ENCODE measurements at places on chromosomes 13 and 19.

DNA sequence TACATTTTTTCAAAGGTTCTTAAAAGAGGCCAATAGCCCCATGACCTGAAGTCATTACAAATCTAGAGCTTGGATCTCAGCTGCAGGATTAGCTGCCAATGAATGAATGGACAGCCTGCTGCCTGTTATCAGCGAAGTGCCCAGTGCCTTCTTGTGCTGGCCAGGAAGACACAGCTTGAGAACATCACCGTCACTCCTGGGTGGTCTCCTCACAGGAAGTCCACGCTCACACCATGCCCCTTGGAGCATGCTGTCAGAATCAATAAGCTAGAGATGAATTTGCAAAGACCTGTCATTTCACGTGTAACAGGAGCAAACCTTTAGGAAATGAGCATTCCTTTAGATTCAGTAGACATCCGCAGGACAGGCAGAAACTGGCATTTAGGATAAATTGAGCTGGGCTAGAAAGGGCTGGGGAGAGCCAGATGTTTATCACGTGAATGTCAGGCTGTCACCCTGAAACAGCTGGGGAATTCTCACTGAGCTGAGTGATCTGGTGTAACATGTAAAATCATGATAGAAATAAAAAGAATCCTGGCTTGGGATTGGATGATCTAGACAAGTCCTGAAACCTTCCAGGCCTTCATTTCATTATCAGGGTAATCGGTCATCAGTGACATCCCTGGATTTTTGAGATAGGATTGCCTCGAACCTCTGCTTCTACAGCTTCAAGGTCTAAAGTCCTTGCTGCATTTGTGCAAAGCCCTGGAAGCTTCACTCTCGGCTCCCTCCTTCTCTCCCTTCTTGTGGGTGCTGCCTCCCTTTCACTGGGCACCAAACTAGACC is 49.9 kb upstream of the MEDAG start:
- no peaks in the 10 kb centered on the region for H3K36me3 ChIP-seq
- no peak for DNase-seq
- peaks cover 4% of the 10 kb centered on the region for H3K27me3 ChIP-seq

- peaks cover 8% of the 10 kb centered on the region for H3K27me3 ChIP-seq
- no peak overlapping the region for H3K27ac ChIP-seq
- DNase-seq, result no peak
- H3K4me3 ChIP-seq, result no peak overlapping the region
- H3K4me1 ChIP-seq, result no peaks in the 10 kb centered on the region
- no peaks in the 10 kb centered on the region for H3K36me3 ChIP-seq
Measured at GRCh38 chr13:43307921-43308433, 284.6 kb downstream of the DNAJC15 start.

GRCh38 chr13:107111248-107111647 is 543.3 kb upstream of the ARGLU1 start:
- no peak overlapping the region for H3K27ac ChIP-seq
- DNase-seq, result no peak
- no peaks in the 10 kb centered on the region for H3K4me1 ChIP-seq
- H3K27me3 ChIP-seq, result no peaks in the 10 kb centered on the region

GRCh38 chr13:36354842-36355623 is 8.8 kb upstream of the SPART start:
- no peak overlapping the region for H3K27ac ChIP-seq
- peaks cover 2% of the 10 kb centered on the region for H3K27me3 ChIP-seq
- H3K36me3 ChIP-seq, result no peaks in the 10 kb centered on the region
- H3K4me1 ChIP-seq, result no peaks in the 10 kb centered on the region
- DNase-seq, result no peak

- no peak for DNase-seq
- peaks cover 4% of the 10 kb centered on the region for H3K27me3 ChIP-seq
- no peaks in the 10 kb centered on the region for H3K4me1 ChIP-seq
- no peaks in the 10 kb centered on the region for H3K36me3 ChIP-seq
- no peak overlapping the region for H3K27ac ChIP-seq
Measured at GRCh38 chr13:97194479-97194878, 27.7 kb upstream of the MBNL2 start.

DNA sequence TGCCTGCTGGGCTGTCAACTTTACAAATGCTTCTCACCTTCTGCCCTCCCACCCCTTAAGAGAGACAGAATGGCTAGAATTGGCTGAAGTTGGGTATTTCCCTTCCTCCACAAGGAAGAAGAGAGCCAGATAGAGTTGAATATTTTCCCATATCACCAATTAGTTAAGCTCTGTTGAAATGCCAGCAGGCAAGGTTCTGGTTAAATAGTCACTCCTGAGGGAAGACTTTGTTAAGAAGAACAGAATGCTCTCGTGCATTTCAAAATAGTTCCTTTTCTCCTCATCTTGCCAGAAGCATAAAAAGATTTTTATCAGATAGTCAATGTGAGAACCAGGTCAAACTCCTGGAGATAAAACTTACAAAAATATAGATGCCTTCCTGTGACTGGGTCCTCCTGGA is 2857.0 kb upstream of the PCDH20 start:
- no peak overlapping the region for H3K4me3 ChIP-seq
- H3K27me3 ChIP-seq, result no peaks in the 10 kb centered on the region
- no peaks in the 10 kb centered on the region for H3K4me1 ChIP-seq
- DNase-seq, result no peak
- H3K27ac ChIP-seq, result no peak overlapping the region

- peaks cover 2% of the 10 kb centered on the region for H3K27me3 ChIP-seq
- peak overlapping the region; percentile 94 for H3K4me3 ChIP-seq
- no peak for DNase-seq
- H3K36me3 ChIP-seq, result peaks cover 5% of the 10 kb centered on the region
Measured at GRCh38 chr13:51801631-51802099, 2.3 kb downstream of the DHRS12 start.

GRCh38 chr13:99471221-99472121 is 29.8 kb upstream of the TM9SF2 start:
- H3K27ac ChIP-seq, result no peak overlapping the region
- H3K27me3 ChIP-seq, result peaks cover 2% of the 10 kb centered on the region
- no peaks in the 10 kb centered on the region for H3K36me3 ChIP-seq
- no peak overlapping the region for H3K4me3 ChIP-seq
- DNase-seq, result no peak
- H3K4me1 ChIP-seq, result peaks cover 4% of the 10 kb centered on the region

DNA sequence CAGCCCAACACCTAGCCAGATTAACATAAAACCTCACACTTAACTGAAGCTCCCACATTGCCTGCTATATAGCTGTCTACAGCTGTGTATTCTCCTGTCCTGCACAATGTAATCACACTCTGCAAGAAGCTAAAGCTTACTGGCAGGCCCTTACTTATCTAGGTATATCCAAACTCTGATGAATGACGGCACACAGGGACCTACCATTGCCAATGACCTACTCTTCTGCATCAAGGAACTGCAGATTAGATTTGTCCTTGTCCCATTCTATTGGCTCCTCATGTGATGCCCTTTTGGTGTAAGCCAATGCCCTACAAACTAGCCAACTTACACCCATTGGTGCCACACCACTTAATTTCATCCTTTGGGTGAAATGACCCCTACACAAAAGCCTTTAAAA is 26.4 kb downstream of the ZNF45 start:
- DNase-seq, result no peak
- peaks cover 31% of the 10 kb centered on the region for H3K36me3 ChIP-seq
- no peaks in the 10 kb centered on the region for H3K27me3 ChIP-seq
- no peaks in the 10 kb centered on the region for H3K4me1 ChIP-seq

DNA sequence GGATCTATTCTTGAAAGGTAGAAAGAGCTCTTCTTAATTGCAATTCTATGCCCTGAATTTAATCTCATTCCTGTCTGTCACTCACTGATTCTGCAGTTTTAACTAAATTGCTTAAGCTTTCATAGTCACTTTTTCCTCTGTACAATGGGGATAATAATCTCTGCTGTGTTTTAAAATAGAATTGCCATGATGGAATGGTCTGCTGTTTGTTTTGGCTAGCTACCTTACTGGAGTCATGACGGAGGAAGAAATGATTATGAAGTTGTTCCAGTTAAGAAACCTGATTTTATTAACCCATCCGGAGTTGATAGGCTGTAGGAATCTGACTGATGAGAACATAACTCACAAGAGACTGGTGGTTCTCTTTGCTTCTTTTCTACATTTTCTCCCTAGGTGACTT is 54.9 kb upstream of the ITM2B start:
- no peak overlapping the region for H3K4me3 ChIP-seq
- no peak for DNase-seq
- H3K36me3 ChIP-seq, result no peaks in the 10 kb centered on the region
- H3K4me1 ChIP-seq, result peaks cover 12% of the 10 kb centered on the region
- H3K27ac ChIP-seq, result no peak overlapping the region

- H3K27ac ChIP-seq, result no peak overlapping the region
- no peak overlapping the region for H3K4me3 ChIP-seq
- H3K36me3 ChIP-seq, result peaks cover 60% of the 10 kb centered on the region
Measured at GRCh38 chr13:111280681-111281585, 39.5 kb upstream of the TEX29 start.

DNA sequence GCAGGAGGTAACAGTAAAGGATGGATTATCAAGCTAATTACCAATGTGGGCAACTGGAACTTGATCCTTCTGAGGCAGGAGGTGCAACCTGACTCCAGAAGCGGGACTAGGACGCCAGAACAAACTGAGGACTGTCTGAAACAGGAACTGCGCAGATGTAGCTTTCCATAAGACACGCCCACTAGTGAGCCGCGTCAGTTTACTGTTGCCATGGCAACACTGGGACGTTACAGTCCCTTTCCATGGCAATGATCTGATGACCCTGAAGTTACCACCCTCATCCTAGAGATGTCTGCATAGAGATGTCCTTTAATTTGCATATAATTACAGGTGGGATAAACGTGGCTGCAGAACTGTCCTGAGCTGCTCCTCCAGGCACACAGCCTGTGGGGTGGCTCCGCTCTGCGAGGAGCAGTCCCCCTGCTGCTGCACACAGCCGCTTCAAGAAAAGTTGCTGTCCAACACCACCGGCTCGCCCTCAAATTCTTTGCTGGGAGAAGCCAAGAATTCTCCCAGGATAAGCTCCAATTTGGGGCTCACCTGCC is 816.6 kb downstream of the UQCRFS1 start:
- H3K4me1 ChIP-seq, result no peaks in the 10 kb centered on the region
- H3K27me3 ChIP-seq, result no peaks in the 10 kb centered on the region
- H3K36me3 ChIP-seq, result no peaks in the 10 kb centered on the region

GRCh38 chr13:79062291-79062690 is 343.8 kb downstream of the RBM26 start:
- H3K27me3 ChIP-seq, result no peaks in the 10 kb centered on the region
- H3K4me3 ChIP-seq, result no peak overlapping the region
- no peaks in the 10 kb centered on the region for H3K4me1 ChIP-seq
- no peak for DNase-seq
- no peak overlapping the region for H3K27ac ChIP-seq

DNA sequence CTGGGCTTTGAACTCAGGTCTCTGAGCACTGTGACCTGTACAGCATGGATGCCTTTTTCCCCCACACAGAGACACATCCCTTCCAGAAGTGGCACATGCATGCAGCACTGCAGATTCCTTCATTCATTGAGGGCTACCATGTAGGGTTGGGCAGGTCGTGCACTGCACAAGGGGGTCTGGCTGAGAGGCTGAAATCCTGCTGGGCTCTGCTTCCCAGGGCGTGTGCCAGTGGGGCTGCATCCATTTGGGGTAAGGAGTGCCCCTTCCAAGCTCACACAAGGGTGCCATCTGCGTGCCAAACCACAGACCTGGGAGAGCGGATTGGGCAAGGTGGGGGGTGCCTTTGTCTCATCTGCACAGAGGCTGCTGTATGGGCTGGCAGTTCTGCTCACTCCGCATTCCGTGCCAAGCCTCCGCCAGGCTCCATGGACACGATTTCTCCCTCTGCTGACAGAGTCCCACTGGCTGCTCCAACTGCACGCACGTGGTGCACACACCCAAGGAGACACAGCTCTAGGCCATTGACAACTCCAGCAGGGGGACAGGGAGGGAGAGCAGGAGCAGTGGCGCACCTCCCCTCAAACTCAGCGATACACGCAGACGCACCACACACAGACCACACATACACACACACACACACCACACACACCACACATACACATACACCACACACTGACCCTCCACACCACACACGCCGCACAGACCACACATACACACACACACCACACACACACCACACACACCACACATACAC is 4.5 kb upstream of the SHISA7 start:
- H3K4me1 ChIP-seq, result peaks cover 7% of the 10 kb centered on the region
- H3K4me3 ChIP-seq, result no peak overlapping the region
- no peak for DNase-seq
- H3K36me3 ChIP-seq, result no peaks in the 10 kb centered on the region
- H3K27me3 ChIP-seq, result peaks cover 42% of the 10 kb centered on the region
- H3K27ac ChIP-seq, result no peak overlapping the region

DNA sequence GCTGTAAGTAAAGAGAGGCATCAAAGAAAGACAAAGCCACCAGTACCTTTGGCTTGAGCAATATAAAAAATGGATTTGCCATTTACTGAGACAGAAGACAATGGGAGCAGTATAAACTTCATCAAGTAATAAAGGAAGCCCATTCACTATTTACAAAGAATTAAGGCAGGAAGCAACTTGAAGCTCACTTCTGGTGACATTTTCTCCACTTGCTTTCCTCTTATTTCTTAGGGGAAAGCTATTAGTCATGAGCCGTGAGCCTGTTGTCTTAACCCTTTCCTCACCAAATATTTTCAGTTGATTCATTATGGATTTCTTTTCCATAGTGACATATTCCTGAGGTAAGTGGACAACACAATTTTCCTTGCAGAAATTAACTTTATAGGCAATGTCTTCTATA is 156.8 kb downstream of the DNAJC3 start:
- H3K27me3 ChIP-seq, result peaks cover 6% of the 10 kb centered on the region
- no peaks in the 10 kb centered on the region for H3K36me3 ChIP-seq
- no peaks in the 10 kb centered on the region for H3K4me1 ChIP-seq

DNA sequence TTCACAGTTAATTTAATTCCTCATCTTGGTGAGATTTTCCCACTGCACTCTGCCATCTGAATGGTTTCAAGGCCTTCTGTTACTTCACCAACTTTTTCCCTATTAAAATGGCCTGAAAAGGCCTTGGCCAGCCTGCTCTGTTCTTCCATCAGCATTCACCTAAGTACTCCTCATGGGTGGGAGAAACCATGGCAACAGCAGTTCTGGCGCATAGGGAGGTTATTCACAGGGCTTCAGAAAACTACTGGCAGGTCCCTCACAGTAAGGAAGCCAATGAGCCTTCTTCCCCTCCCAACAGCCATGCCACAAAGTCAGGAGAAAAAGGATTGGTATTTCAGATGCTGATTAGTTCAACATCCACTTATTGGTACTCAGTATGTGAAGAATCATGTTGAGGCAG is 17.2 kb upstream of the GJB2 start:
- no peaks in the 10 kb centered on the region for H3K4me1 ChIP-seq
- peaks cover 16% of the 10 kb centered on the region for H3K27me3 ChIP-seq
- DNase-seq, result no peak
- no peaks in the 10 kb centered on the region for H3K36me3 ChIP-seq
- H3K4me3 ChIP-seq, result no peak overlapping the region

DNA sequence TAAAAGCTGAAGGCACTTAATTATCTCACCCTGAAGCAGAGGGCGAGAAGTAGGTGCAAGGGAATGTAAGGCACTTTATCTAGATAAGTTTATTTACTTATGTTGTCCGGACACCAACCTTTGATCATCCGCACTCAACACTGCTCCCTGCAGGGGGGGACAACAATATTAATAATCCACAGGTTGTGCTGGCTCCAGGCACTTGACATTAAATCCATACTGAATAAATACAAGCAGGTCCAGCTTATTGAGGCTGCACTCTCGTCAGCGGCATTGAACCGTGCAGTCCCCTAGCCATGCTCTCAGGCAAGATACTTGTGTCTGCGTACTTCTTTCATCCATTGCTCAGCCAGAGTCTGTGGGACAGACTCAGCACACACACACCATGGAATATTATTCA is 374.5 kb upstream of the NBEA start:
- H3K4me3 ChIP-seq, result no peak overlapping the region
- no peaks in the 10 kb centered on the region for H3K4me1 ChIP-seq
- H3K27me3 ChIP-seq, result no peaks in the 10 kb centered on the region
- no peaks in the 10 kb centered on the region for H3K36me3 ChIP-seq
- no peak overlapping the region for H3K27ac ChIP-seq
- DNase-seq, result no peak

GRCh38 chr13:114259974-114260373 is 21.4 kb upstream of the UPF3A start:
- DNase-seq, result no peak
- peaks cover 24% of the 10 kb centered on the region for H3K4me1 ChIP-seq
